ENCODE measurements at places on chromosomes 4 and X.

DNA sequence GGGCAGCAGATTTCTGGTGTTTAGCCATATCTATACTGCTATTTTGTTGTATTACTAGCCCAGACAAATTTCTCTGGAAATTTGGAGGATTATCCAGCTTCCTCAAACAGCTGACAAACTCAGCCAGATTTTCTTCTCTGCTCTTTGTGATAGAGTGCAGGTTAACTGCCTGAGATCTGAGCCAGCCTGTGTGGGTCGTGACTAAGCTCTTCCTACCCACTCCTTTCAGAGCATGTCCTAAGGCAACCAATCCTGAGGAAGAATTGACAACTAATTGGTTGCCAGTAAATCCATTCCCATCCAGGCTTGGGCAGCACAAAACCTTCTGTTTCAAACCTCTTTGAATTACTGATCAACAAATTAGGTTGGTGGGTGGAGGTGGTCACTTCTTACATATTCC is 2.5 kb upstream of the GABRA2 start:
- DNase-seq, result no peak

DNA sequence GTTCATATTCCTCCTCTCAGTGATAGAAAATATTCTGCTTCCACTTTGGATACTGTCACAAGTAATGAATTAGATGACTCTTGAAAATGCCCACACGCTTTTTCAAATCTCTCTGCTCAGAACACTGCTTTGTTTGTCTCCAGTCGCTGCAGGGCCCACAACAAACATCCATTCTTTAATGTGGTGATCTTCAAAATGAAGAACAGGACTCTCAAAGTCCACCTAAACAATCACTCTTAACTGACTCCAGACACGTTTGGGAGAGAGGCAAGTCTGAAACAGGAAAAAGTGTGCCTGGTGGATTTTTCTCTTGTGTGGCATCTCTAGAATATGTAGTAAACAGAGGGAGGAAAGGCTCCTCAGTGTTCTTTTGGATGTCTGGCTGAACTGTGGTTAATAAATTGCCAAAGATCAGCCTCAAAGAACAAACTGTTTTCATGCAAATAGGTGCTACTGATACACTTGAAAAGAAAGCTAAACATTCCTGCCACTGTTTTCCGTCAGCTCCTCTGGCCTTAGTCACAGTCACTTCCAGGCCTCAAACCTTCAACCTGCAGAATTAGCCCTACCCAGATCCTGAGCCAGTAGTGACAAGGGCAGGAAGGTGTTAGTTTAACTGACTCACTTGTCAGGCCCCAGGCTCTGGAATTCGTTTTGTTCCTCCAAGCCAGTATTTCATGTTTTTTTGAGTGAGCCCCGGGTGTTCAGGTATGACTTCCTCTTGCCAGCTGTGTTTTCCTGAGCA is 259.6 kb upstream of the GPC4 start:
- DNase-seq, result no peak

GRCh38 chrX:49192722-49193328 is 6.7 kb upstream of the PRICKLE3 start:
- no peak for DNase-seq

DNA sequence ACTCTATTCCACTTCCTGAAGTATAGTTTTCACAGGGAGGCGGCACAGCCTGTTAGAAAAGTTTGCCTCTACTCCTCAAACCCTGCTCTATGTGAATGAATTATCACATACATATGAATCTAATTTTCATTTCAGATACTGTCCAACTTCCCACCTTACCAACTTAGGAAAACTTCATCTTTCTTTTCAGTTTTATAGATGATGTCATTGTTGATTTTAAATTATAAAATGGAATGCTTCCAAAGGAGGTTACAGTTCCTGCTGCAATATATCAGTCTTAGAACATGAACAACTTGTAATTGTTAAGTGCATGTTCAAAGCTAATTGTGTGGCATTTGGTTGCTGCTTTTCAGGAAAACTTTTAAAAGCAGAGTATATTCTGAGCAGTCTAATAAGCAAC is 92.4 kb downstream of the NEUROG2 start:
- no peak for DNase-seq

GRCh38 chr4:137510557-137511265 is 21.6 kb downstream of the PCDH18 start:
- DNase-seq, result no peak

GRCh38 chr4:48913346-48913745 is 6.8 kb upstream of the OCIAD2 start:
- no peak for DNase-seq

DNA sequence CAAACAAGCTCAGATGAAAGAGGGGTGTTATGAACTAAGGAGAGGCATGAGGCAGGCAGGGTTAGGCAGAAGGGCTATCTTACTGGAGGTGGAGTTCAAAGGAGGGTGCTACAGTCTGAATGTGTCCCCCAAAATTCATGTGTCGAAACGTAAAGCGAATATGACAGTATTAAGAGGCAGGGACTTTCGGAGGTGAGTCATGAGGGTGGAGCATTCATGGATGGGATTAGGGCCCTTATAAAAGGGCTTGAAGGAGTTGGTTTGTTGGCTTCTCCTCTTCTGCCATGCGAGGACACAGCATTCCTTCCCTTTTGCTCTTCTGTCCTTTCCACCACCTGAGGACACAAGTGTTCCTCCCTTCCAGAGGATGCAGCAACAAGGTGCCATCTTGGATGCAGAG is 22.9 kb downstream of the APLN start:
- DNase-seq, result no peak

DNA sequence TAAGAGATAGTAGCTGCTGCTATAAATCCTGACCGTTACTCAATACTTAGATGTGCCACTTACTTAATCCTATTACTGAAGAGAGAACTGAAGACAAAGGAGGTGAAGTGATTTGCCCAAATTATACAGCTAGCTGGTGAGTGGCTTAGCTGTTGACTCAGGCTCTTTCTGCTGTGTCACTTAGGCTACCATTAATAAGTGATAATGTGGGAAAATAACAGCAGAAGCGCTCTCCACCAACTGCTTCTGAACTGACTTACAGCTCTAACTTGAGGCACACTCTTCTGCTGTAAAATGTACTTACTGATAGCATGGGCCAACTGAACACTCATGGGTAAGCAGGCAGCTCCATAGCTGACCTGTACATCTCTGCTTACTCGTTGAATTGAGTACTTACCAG is 7.5 kb upstream of the KLHL5 start:
- no peak for DNase-seq

DNA sequence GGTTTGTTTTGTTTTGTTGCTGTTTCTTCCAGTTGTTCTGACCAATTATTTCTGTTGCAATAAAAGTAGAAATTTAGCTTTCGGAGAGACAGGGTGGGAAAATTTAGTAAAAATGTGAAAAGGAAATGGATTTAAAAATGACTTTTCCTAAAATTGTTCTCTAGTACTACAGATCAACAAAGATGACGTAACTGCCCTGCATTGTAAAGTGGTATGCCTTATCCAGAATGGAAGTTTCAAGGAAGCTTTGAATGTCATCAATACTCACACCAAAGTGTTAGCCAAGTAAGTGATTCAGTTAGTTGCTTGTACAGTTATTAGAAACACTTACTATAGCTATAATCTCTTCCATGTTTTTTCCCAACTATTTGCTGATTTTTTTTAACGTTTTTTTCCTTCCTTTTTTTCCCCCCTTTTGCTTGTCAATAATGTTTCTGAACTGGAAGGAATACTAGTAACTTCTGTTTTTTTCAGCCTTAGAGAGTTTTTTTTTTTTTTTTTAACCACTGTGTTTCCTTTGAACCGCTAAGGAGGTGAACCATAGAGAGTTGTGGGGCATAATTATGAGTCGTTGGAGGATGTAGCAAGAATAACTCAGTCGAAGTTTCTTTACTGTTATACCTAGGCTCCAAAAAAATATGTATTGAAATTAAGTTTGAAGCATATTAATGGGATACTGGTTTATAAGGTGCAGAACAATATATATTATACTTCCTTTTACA is 2.2 kb downstream of the SRP72 start:
- DNase-seq, result no peak

DNA sequence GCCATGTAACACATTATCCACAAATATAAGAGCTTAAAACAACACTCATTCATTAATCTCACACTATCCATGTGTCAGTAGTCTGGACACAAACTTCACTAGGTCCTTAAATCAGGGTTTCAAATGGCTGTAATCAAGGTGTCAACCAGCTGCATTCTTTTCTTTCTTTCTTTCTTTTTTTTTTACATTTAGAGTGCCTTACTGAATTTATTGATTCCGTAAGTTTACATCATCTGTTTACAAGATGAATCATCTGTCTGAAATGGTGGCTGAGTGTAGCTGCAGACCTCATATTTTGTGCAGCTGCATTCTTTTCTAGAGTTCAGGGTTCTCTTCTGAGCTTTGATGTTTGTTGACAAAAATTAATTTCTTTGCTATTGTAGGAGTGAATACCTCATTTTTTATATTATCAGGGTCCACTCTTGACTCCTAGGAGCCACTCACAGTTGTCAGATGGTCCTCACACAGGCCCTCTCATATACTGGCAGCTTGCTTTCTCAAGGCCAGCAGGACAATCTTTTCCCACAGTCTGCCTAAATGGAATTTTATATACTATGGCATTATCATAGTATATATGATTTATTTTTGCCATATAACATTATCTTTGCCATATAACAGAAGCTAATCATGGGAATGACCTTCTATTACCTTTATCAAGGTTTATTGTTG is 37.8 kb downstream of the SPOCK3 start:
- DNase-seq, result no peak

- DNase-seq, result no peak
Measured at GRCh38 chr4:3665360-3665891, 100.8 kb upstream of the ADRA2C start.

DNA sequence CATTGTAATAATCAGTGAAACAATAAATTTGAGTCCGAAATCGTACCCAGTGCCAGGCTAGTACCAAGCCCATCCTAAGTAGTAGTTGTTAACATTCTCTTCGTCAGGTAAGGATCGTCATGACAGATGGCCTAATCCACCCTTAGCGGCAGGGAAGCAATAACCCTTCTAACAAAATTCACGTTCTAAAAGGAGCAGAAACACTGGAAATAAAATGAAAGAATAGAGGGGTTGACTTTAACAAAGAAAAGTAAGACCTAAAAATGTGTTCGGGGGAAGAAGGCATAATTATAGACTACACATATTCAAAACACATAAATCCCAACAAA is 142.7 kb downstream of the CPEB2 start:
- no peak for DNase-seq

GRCh38 chr4:105389167-105389566 is 84.7 kb downstream of the PPA2 start:
- no peak for DNase-seq

DNA sequence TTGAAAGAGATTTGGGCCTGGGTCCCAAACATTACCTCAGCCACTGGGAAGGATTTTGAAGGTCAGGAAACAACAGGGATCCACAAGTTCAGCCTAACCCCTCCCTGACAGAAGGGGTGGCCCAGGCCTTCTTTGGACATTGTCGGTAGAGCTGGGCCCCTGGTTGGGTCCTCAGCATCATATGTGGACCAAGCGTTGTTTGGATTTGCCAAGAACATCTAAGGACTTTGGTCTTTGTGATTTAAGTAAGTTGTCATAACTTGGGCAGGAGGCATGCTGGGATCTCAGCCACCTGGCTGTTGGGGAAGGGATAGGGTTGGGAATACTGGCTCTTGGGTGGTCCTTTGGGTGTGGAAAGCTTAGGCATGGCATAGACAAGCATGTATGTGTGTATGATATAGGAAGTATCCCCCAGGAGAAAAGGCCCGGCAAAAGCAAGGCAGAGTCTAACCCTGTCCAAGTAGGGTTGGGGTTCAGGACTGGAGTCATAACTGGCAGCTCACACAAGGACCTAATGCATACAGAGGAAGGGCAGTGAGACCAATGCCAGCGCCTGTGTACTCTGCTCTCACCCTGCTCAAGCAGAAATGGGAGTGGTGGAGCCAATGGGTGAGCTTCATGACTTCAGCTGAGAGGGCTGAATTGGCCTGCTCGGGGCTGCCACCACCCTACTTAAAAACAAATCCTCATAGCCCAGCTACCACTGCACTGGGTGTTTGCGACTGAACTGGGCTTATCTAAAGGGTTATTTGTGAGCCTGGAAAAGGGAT is 102.8 kb downstream of the RTL5 start:
- no peak for DNase-seq

DNA sequence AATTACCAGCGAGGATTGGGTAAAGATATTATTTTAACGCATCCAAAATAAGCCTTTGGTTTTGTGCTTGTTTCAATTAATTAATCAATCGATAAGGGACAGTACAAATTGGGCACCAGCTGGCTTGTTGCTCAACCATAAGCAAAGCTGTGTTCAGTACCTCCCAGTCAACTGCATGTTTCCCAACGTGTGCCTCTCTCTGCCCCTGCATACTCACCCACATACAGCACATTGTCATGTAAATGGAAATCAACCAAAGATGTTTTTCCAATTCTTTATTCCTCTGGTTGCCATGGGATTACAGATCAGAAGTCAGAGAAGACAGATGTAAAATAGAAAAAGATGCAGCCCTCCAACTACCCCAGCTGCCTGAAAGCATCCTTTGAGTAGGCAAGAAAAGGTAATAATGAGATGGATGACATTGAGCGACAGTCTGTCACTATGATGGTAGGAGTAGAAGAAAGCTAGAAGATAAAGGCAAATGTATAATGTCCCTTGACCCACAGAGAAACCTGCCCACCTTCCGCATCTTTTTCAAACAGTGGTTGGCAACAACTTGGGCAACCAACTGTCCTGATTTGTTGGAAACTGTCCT is 92.7 kb upstream of the TSPAN7 start:
- no peak for DNase-seq

GRCh38 chr4:94722748-94723147 is 35.0 kb upstream of the BMPR1B start:
- DNase-seq, result no peak

DNA sequence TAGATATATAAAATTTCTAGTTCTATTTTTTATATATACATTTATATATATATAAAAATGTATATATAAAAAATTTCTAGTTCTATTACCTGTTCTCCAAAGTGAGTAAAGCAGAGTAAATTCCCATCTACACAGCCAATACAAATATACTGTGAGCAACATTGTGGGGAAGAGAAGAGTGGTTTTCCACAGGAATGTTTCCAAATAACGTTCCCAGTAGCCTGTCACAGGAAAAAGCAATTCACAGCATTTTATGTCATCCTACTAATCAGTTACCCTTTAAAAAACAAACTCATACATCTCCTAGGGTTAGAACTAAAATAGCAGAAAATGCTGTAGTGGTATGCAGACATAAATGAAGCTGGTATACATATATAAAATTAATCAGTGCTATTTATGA is 44.5 kb downstream of the AASDH start:
- DNase-seq, result no peak

DNA sequence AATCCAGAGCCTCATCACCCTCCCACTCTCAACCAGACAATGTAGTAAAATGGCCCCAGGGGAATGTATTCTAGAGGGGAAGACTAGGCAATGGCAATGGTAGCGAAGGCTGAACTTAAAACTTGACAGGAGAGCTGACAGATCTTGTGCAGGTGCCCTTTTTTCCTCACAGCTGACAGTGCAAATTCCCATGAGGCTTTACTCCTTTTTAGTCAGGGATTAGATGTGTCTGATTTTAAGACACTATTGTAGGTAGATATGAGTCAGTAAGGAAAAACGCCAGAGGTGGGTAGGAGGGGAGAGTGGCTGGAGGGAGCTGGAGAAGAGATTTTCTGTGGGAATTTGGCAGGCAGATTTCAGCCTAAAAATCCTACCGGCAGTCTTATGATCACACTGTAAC is 10.7 kb downstream of the CAPN6 start:
- no peak for DNase-seq
